ENCODE measurements at places on chromosomes 1 and 21.

GRCh38 chr1:172646653-172647052 is 12.2 kb upstream of the FASLG start:
- peaks cover 11% of the 10 kb centered on the region for H3K4me1 ChIP-seq
- no peak overlapping the region for H3K4me3 ChIP-seq
- H3K27me3 ChIP-seq, result no peaks in the 10 kb centered on the region
- no peak for DNase-seq
- no peak overlapping the region for H3K27ac ChIP-seq

DNA sequence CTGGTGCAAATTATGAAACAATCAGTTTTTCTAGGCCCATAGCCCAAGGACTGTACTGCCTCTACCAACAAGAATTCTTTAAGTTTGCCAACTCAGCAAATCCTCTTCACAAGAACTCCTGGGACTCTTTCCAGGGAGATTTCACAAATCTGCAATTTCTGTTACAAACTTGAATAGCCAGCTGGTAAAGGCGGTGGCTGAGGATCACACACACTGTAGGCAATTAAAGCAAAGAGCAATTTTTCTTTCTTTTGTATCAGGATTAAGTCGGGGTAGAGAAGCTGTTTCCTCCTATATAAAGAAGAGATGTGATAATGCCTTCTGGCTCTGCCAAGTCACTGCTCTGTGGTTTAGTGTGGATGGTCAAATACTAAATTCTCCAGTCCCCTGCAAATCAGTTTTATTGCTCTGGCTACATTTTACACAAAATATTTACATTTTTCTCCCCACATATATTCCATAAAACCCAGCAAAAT is 1.7 kb downstream of the ALDH9A1 start:
- H3K36me3 ChIP-seq, result peaks cover 36% of the 10 kb centered on the region
- peaks cover 11% of the 10 kb centered on the region for H3K4me1 ChIP-seq
- peak overlapping the region; percentile 97 for H3K4me3 ChIP-seq
- H3K27me3 ChIP-seq, result no peaks in the 10 kb centered on the region

GRCh38 chr1:150974580-150975478 is at the start of gene CERS2:
Gene CERS2 (minus strand): TSS chr1:150974835. CDS start chr1:150969090, 5,745 bp downstream.
- H3K4me3 ChIP-seq, result peak within 1 kb of the TSS; percentile 85
- H3K27ac ChIP-seq, result peak within 1 kb of the TSS; percentile 96
- H3K36me3 ChIP-seq, result peaks cover 4% of the 10 kb centered on the region
- peak; percentile 86 for DNase-seq
- no peaks in the 10 kb centered on the region for H3K27me3 ChIP-seq
- peaks cover 43% of the 10 kb centered on the region for H3K4me1 ChIP-seq

DNA sequence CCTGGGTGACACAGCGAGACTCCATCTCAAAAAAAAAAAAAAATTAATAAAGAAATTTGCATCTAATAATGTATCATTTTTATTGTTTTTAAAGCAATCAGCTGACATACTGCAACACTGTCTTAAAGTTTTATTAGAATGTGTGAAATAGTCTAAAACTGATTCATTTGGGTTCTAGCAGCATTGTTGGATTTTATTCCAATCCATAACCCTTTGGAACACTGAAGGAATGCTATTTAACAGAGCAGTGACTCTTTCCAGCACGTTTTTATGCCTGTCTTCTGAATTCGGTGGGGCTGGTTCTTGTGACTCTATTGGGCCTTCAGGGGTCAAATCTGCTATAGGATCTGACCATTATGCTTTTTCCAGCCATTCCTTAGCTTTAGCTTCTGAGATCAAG is 18.2 kb upstream of the FMO4 start:
- H3K36me3 ChIP-seq, result no peaks in the 10 kb centered on the region
- no peaks in the 10 kb centered on the region for H3K27me3 ChIP-seq
- no peaks in the 10 kb centered on the region for H3K4me1 ChIP-seq
- no peak overlapping the region for H3K4me3 ChIP-seq
- DNase-seq, result no peak

- H3K27me3 ChIP-seq, result peaks cover 86% of the 10 kb centered on the region
- H3K4me3 ChIP-seq, result no peak overlapping the region
- no peak overlapping the region for H3K27ac ChIP-seq
- no peak for DNase-seq
Measured at GRCh38 chr1:231612393-231613089, 14.0 kb upstream of the DISC1 start.

DNA sequence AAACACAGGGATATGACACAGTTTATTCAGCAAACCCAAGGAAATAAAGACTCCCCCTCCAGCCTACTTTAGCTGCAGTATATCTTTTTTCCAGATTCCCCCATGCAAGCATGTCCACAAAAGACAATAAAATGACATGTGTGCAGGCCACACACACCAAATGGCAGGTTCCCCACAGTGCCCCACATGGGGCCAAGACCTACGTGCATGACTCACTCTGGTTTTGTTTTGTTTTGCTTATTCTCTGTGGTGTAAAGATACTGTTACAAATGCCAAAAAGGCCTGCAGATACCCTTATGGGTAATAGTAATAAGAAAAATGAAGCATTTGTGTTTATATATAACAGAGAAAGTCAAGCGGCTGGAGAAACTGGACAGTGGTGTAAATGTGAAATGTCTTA is 71.6 kb downstream of the RD3 start:
- H3K4me3 ChIP-seq, result peak overlapping the region; percentile 0
- H3K36me3 ChIP-seq, result no peaks in the 10 kb centered on the region
- no peaks in the 10 kb centered on the region for H3K27me3 ChIP-seq
- H3K4me1 ChIP-seq, result peaks cover 34% of the 10 kb centered on the region

GRCh38 chr1:40704817-40705733 is 13.6 kb downstream of the NFYC start:
- H3K27me3 ChIP-seq, result no peaks in the 10 kb centered on the region
- no peaks in the 10 kb centered on the region for H3K36me3 ChIP-seq
- no peak for DNase-seq
- peaks cover 10% of the 10 kb centered on the region for H3K4me1 ChIP-seq
- no peak overlapping the region for H3K4me3 ChIP-seq

DNA sequence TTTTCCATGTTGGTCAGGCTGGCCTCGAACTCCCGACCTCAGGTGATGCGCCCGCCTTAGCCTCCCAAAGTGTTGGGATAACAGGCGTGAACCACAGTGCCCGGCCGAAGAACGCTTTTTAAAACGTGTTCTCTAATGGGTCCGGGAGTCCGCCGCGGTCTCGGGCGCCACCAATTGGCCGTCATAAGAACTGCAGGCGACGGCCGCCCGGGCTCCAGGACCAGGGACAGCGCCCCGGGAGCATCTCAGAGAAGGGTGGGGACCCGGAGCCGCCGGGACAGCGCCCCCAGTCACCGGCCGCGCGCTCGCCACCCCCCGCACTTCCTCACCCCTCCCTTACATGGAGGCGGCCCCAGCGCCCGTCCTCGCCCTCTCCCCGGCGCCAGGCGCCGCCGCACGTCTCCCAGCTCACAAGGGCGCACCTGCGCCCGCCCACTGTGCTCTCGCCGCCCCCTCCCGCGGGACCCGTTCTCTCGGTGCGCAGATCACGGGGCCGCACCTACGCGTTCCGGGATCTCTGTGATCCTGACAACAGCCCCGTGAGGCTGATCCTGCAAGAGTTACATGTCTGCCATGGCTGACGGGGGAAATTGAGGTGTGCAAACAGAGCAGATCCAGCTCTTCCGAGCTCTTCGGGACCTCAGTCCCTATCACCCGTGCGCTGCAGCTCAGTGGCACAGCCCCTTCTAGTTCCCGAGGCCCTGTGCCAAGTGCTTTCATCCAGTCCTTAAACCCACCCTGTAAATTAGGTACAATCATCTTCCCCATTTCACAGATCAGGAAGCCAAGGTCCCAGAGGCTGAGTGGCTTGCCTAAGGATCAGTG is 9.8 kb downstream of the RAP1GAP start:
- H3K27me3 ChIP-seq, result peaks cover 29% of the 10 kb centered on the region
- peak overlapping the region; percentile 35 for H3K4me3 ChIP-seq
- no peaks in the 10 kb centered on the region for H3K4me1 ChIP-seq
- H3K27ac ChIP-seq, result no peak overlapping the region

DNA sequence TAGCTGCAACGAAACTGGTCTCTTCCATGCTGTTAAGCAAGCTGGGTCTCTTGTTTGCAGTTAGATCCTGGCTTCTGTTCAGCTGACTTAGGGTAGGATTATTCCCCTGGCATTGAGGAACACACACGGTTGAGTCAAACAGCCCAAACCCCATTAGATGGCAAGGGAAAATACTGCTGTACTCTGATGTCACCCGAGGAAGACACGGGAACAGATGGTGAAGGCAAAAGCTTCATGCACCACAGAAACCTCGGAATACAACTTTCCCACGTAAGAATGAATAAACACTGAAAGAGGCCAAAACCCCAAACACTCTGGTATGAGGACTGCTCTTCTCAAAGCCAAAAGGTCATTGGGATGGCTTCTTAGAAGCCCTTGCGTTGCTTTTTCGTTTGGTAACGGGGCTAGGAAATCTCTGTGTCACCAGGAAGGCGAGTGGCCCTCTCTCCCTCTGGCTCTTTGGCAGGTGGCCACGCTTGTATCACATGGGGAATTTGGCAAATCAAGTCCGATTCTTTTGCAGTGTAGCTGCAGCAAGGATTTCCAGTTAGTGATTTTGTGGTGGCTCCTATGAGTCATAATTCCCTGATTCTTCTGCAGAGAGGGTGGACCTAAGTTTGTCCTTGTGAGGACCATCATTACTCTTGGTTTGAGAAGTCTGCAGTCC is 16.7 kb upstream of the LYST start:
- no peak overlapping the region for H3K27ac ChIP-seq
- H3K4me1 ChIP-seq, result peaks cover 21% of the 10 kb centered on the region
- no peaks in the 10 kb centered on the region for H3K27me3 ChIP-seq
- peak; percentile 98 for DNase-seq
- peak overlapping the region; percentile 5 for H3K4me3 ChIP-seq
- H3K36me3 ChIP-seq, result no peaks in the 10 kb centered on the region

GRCh38 chr1:185776522-185776921 is 42.3 kb downstream of the HMCN1 start:
- DNase-seq, result no peak
- H3K27me3 ChIP-seq, result peaks cover 27% of the 10 kb centered on the region
- H3K4me1 ChIP-seq, result no peaks in the 10 kb centered on the region
- no peak overlapping the region for H3K4me3 ChIP-seq
- no peaks in the 10 kb centered on the region for H3K36me3 ChIP-seq

DNA sequence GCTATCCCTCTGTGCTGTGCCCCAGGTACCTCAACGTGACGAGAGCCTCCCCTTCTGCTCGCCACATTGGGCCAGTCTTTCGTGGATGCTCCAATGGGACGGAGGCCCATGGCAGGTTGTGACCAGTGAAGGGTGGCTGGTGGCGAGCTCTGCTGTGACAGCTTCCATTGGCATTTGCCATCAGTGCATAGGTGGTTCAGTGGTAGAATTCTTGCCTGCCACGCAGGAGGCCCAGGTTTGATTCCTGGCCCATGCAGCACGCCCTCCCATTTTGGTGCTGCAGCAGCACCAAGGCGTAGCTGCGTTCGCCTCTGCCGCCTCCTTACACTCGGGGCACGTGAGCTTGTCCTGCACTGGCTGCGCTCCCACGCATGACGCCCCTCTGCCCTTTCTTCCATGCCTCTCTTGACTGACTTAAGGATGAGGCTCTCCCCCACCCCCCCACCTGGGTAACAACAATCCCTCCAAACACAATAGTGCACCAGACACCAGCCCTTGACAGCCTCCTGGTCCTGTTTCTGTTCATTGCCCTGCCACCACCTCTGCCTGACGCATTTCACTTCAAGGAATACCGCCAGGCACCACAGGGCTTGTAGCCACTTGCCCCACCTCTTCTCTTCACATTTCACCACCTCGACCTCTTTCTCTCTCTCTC is 24.7 kb upstream of the FCGR2A start:
- H3K36me3 ChIP-seq, result no peaks in the 10 kb centered on the region
- H3K27me3 ChIP-seq, result no peaks in the 10 kb centered on the region
- H3K27ac ChIP-seq, result no peak overlapping the region
- no peak overlapping the region for H3K4me3 ChIP-seq
- no peaks in the 10 kb centered on the region for H3K4me1 ChIP-seq

DNA sequence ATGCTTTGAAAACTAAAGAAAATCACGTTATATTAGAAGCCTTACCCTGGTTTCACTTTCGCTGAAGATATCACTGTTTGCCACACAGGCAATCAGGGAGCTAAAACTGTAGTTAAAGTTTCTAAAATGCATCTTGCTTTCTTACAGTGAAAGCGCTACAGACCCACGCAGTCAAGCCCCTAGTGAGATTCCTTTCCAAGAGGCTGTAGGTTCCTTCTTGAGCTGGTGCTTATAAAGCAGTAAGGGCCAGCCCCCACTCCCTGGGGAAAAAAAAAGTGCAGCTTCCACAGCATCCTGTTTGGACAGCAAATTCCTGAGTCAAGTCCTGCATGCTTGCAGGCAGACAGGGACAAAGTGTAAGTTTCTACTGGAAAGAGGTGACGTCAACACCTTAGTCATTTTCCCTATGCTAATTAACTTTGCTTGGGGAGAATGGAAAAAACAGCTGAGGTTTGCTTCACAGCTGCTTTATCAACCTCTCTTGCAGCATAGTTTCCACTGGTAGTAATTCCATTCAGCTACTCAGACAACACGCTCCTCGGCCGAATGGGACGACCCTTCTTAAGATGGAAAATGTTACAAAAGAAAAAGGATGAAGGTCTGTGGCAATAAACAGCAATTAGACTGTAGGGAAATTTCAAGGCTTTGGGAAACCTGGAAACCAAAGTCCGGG is 14.7 kb upstream of the KCNE1 start:
- H3K27ac ChIP-seq, result peak overlapping the region; percentile 95

DNA sequence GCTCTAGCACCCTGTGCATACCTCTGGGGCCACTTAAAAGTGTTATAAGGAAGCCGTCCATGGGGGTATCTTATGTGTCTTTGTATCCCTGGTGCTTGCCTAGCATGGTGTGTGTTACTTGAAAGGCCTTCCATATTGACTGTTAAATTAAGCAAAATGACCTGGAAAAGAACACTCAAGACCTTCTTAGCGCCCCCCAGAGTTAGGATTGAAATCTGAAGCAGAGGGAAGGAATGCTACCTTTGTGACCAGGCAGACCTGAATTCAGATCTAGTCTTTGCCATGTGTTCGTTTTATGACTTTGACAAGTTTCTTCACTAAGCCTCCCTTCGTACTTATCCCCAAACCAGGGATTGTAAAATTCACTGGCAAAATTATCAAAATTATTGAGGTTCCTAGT is 59.9 kb downstream of the SLC22A15 start:
- peaks cover 41% of the 10 kb centered on the region for H3K36me3 ChIP-seq
- H3K27me3 ChIP-seq, result no peaks in the 10 kb centered on the region
- H3K4me1 ChIP-seq, result peaks cover 5% of the 10 kb centered on the region
- peak overlapping the region; percentile 35 for H3K27ac ChIP-seq

- no peaks in the 10 kb centered on the region for H3K27me3 ChIP-seq
- peaks cover 33% of the 10 kb centered on the region for H3K4me1 ChIP-seq
- peak within 1 kb of the TSS; percentile 95 for H3K4me3 ChIP-seq
- DNase-seq, result peak; percentile 98
- H3K36me3 ChIP-seq, result peaks cover 41% of the 10 kb centered on the region
- H3K27ac ChIP-seq, result peak within 1 kb of the TSS; percentile 93
Measured at GRCh38 chr1:227734856-227735538, at the start of the genes JMJD4 and SNAP47. Gene JMJD4 (minus strand): TSS chr1:227735302. CDS start chr1:227735273, 29 bp downstream. Gene SNAP47 (plus strand): TSS chr1:227735435. CDS start chr1:227747737, 12,302 bp downstream.

- H3K4me1 ChIP-seq, result no peaks in the 10 kb centered on the region
- no peak for DNase-seq
- no peaks in the 10 kb centered on the region for H3K36me3 ChIP-seq
- peaks cover 54% of the 10 kb centered on the region for H3K27me3 ChIP-seq
- H3K27ac ChIP-seq, result no peak overlapping the region
Measured at GRCh38 chr1:165354739-165355138, 1.8 kb downstream of the LMX1A start.

DNA sequence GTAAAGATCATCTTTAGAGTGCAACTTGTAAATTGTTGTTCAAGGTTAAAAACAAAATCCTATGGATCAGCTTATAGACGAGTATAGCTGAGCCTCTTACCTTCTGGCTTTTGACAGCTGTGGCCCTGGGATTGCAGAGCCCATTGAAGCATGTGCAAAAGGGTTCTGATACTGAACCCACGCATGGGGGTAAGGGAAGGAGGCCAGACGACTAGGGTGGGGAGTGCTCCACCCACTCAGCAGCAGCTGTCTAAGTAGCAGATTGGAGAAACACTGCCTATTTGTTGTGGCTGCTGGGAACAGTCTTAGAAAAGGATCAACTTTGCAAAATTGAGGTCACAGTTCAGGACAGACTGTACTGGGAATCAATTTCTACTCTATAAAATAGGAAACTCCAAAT is 16.1 kb downstream of the CD101 start:
- H3K36me3 ChIP-seq, result no peaks in the 10 kb centered on the region
- no peak overlapping the region for H3K4me3 ChIP-seq
